Epithelial cell of esophagus (primary cell): ENCODE measurements at places on chromosomes 13 and 19.

- DNase-seq = no peak
Measured at GRCh38 chr19:6693056-6693471, 23.1 kb upstream of the TNFSF14 start.

- DNase-seq = peak; percentile 54
Measured at GRCh38 chr13:75770592-75771011, 134.5 kb downstream of the LMO7 start.

DNA sequence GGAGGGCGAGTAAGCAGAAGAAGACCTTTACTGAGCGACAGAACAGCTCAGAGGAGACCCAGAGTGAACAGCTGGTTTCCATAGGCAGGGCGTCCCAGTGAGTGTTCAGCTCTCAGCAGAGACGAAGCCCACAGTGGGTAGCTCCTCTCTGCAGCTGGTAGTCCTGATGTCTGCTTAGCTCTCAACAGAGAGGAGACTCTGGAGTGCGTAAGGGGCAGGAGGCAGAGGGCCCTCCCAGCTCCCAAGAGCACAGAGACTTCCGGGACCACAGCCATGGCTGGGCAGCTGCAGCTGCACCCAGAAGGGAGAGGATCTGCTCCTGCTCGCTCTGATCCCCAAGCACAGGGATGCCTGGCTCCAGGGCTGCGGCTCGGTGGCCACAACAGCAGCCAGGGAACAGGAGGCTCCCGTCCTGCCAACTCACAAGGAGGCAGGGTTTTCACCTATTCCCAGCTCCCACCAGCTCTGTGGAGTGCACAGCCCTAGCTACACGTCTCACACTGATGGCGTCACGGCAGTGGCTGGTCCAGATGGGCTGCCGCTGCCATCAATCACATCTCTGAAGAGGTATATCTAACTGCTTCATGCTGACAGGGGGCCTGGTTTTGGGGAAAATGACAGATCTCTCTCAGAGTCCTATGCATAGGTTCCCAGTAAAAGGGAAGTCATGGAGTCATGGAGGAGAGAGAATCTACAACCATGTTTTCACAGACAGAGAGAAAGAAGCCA is 2660.1 kb upstream of the PCDH20 start:
- DNase-seq = no peak

- no peak for DNase-seq
Measured at GRCh38 chr19:42619271-42619670, 24.5 kb upstream of the CEACAM8 start.

DNA sequence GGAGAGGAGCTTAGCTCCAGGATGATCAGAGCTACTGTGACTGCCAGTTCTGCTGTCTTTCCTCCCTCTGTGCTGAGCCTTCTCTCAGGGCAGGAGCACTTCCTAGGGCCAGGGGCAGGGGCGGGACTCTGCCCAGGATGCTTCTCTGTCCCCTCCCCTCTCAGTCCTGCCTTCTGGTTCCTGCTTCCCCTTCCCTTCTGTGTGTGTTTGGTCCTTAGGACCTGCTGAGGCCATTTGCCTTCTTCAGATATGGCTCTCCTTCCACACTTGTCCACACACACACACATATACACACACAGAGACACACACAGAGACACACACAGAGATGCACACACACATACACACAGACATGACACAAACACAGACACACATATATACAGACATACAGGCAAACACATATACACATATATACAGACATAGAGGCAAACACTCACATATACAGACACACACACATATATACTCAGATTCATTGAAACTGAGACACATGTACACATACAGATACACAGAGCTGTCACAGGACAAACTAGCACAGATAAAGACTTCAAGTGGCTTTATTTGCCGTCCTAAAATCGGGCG is 22.0 kb upstream of the CD177 start:
- no peak for DNase-seq

DNA sequence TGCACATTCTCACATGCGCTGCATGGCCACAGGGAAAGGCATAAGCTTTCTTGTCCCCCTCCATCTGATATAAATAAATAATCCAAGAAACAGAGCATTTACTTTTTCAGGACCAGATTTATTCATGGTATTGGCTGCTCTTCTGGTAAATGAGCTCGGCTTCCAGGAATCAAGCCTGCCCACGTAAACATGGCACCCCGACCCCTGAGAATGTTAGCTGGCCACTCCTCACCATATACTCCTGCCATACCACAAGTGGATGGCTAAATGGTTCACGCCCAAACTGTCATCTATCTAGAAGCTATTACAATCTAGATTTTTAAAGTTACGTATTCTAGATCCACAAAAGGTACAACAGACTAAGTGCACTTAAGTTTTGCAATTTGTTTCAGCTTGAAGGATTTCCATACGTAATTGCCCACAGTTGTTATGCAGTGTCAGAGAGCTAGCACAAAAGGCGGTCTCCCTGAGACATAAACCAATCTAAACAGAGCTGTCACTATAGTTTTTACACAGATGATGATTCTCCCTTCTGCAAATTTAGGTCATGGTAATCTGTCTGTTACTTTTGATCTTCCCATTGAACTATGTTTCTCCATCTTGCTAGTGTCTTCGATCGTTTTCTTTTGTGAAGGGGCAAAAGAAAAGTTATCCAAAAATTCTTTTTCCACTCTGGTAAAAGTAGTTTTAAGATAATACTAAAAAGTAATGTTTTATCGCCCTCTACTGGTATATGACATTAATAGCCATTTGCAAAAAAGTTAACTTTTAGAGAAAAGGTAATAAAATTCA is 16.2 kb upstream of the FOXO1 start:
- DNase-seq = peak; percentile 15

GRCh38 chr19:16397791-16398529 is 73.3 kb downstream of the KLF2 start:
- no peak for DNase-seq

DNA sequence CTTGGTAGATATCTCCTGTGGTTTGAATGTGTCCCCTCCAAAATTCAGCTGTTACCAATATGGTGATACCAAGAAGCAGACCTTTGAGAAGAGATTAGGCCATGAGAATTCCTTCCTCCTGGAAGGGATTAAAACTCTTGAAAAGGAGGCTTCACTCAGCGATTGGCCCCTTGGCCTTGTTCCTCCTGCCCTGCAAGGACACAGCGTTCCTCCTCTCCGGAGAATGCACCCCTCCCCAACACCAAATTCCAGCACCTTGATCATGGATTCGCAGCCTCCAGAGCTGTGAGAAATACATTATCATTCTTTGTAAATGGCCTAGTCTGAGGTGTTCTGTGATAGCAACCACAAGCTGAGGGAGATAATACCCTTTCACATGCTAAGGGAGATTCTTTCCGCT is 34.5 kb upstream of the ARHGEF7 start:
- DNase-seq = no peak

GRCh38 chr19:11880598-11880997 is 7.0 kb upstream of the ZNF69 start:
- DNase-seq = no peak

GRCh38 chr13:25135896-25136295 is 36.2 kb downstream of the AMER2 start:
- DNase-seq = no peak

DNA sequence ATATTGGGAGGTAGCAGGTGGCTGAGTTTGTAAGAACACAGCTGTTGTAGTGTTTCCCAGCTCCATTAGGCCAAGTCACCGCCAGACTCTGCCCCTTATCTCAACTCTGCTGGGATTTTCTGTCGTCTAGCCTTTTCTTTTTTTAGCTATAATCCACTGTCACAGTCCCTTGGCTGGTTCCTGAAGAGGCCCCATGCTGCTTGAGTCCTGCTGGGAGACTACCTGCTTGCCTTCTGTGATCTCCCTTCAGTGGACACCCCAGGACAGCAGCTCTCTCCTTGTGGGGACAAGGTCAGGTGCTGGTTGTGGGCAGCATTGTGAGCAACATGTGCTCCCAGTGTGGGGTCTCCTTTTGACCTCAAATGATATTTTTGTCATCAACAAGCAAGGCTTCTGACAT is 195.0 kb upstream of the ATXN8OS start:
- no peak for DNase-seq

GRCh38 chr13:95571941-95572340 is 19.4 kb downstream of the CLDN10 start:
- DNase-seq = no peak

DNA sequence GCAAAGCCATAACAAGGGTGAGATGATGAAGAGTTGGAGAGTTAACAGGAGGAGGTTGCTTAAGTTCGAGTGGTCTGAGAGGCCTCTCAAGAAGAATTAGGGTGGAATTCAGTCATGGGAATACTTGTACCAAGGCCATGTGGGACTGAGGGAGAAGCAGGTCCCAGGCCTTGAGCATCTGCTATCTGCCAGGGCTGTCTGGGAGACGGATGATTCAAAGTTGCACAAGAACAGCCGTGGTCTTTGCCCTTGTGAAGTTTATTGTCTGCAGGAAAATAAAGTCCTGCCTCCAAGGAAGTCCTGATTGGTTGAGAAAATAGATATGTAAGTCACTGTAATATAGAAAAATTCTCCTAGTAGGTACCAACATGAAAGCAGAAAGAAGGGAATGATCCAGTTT is 178.8 kb upstream of the RFC3 start:
- peak; percentile 65 for DNase-seq

DNA sequence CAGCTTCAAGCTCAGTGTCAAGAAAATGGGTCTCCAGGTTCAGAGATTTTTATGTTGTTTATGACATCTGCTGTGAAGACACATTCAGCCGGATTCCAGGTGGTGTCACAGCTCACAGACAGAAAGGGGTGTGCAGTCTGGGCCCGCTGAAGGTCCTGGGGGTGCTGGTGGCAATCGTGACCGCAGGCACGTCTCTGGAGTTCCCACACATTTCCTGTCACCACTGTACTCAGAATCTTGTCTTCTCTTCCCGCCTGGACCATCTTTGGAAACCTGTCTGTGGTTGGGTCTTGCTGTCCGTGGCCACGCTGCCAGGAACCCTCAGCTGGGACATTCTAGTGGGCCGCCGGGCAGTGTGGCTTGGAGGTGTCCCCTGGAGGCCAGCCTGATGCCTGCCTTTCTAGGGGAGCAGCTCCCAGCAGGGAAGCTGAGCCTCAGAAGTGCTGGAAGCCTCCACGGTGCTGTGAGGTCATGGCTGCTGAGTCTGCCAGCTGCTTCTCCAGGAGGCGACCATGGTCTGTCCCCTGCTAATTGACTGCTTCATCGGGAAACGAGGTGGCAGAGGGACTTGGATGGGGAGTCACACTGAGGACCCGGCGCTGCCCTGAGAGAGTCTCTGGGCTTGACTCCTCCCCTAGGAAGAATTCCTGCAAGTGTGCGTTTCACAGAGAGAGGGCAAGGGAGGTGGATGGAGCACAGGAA is 3.7 kb downstream of the TEX29 start:
- DNase-seq = no peak

GRCh38 chr13:75452564-75452963 is 29.4 kb downstream of the TBC1D4 start:
- peak; percentile 76 for DNase-seq

- peak; percentile 37 for DNase-seq
Measured at GRCh38 chr13:70964124-70964523, 855.9 kb upstream of the KLHL1 start.

DNA sequence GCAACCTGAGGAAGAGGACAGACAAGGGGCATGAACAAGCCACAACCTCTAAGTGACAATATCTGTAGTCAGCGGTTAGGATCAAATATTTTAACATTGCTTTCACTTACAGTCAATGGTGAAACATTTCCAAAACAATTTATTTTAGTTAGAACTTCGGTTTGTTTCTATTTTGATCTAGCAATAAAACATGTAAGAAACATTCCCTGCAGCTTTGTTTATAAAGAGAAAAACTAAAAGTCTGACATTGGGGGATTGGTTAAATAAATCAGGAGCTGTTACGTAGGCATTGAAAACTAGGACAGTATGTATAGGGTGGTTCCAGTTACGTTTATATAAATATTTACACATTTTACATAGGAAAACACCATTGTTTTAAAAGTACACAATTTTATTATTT is 3.4 kb downstream of the URI1 start:
- DNase-seq = no peak

GRCh38 chr13:43518833-43519232 is 267.9 kb downstream of the ENOX1 start:
- DNase-seq = no peak

DNA sequence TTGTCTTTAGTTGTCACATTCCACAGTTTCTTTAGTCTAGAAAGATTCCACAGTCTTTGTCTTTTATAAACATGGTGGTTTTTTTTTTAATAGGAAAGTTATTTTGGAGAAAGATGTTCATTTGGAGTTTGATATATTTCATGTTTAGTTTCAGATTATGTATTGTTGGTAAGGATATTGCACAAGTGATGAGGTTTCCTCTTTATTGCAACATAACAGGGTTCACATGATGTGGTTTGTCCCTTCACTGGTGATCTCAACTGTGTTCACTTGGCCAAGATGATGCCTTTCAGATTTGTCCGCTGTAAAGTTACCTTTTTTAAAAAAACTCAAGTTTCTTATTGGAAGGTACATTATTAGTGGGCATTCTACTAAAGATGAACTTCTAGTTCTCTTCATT is 3.2 kb downstream of the ZNF230 start:
- DNase-seq = peak; percentile 42

DNA sequence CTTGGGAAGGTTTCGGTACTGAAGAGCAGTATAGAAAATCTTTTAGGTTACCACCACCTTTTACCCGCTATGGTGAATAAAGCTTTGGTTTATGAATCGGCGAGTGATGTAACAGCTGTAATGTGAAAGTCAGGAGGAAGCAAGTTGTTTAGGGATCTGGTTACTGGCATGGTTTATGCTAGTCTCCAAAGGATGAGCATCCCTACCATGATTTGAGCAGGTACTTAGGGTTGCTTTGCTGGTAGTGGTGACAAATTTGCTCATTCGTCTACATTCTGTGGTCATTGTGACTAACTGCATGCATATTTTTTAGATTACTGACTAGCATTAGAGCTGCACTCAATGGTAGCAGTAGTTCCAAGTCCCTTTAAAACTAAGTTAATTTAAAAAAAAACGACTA is 104.1 kb downstream of the FRY start:
- peak; percentile 8 for DNase-seq

DNA sequence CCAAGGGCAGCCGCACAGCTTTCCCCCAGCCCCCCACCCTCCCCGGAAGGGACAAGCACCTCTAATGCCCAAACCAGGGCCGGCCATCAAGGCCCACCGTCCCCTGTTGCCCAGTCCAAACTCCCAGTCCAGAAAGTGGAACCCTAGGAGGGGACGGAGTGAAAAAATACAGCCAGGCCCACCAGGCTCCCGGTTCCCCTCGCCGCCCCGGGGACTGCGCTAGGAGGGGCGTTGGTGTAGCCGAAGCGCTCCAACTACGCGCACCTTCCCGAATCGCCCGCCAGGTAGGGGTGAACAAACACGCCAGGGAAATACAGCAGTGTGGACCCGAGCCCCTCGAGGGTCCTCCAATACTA is 1.3 kb downstream of the KLF16 start:
- no peak for DNase-seq

DNA sequence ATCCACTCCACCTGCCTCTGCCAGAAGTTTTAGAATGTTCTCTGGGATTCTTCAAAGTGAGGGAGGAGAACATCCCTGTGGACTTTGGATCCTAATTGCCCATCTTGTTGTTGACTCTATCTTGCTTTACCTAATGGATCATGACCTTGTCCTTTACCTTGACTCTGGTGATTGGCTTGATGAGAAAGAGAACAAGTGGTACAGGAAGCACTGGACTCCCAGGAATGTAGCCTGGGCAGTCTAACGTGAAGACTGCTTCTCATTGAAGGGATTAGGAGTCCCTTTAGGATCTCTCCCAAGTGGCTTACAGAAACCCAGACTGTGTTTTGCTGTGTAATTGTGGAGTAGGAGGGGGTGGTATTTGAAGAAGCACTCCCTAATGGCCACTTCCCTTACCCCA is 63.9 kb downstream of the SLC10A2 start:
- DNase-seq = peak; percentile 48

GRCh38 chr13:21176982-21177284 is 475 bp downstream of the MRPL57 start:
- no peak for DNase-seq
